Kidney (tissue), 22 donors: ENCODE measurements at places on chromosomes 7 and 10. TPM values are rescaled to one million over a fixed set of nuclear protein-coding genes. Genes with fewer than 3 reads are reported as not detected.

Gene CREM
- 41.3 TPM for total RNA-seq

- H3K27ac ChIP-seq, result no peak overlapping the region
- DNase-seq, result no peak
- no peaks in the 10 kb centered on the region for H3K36me3 ChIP-seq
- H3K4me3 ChIP-seq, result no peak overlapping the region
Observed at GRCh38 chr7:49327155-49327554, 402.8 kb downstream of the CDC14C start.

DNA sequence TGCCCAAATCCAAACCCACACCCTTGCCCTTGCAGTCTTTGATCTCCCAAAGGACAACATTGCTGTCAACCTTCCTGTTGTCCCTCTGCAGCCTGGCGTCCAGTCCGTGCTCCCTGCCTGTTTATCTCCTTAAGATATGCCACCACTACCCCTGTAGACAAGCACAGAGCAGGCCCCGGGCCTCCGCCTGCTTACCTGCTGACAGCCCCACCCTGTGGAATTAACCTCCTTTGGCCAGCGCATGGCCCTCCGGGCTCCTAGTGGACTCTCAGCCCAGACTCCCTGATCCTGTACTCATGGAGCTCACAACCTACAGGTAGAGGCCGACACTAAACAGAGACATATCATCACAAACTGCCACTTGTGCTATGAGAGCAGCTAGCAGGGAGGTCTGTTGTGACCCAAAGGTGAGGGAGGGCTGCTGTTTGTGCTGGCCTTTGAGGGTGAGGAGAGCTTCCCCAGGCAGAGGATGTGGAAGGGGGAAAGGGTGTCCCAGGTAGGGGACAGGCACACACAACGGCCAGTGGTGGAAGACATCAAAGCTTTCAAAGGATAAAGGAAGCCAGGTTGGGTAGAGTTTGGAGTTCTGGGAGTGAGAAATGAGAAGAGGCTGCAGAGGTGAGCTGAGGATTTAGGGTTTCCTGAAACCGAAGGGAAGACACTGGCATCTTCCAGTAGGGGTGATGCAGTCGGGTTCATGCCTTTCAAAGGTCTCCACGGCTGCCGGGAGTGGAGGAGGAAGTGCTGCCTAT lies 174.5 kb upstream of the ZMIZ1 start:
- no peaks in the 10 kb centered on the region for H3K36me3 ChIP-seq
- H3K4me1 ChIP-seq, result no peaks in the 10 kb centered on the region
- H3K27ac ChIP-seq, result no peak overlapping the region
- no peak overlapping the region for H3K4me3 ChIP-seq
- no peak for DNase-seq
- H3K27me3 ChIP-seq, result no peaks in the 10 kb centered on the region

DNA sequence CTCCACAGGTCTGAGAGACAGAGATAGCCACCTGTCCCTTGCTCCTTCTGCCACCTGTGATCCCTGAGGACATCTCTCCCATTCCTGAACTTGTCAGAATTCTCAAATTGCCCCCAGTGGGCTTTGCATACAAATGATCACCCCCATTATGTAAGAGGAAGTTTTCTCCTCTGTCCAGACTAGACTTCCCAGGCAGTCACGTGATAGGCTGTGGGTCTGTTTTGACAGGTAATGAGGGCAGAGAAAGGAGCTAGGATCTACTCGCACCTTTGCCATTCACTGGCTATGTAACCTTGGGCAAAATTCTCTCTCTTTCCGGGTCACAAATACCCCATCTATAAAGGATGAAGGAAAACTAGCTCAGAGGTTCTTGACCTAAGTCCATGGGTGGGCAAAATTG lies 21.4 kb upstream of the TM9SF3 start:
- H3K36me3 ChIP-seq, result no peaks in the 10 kb centered on the region
- no peak overlapping the region for H3K27ac ChIP-seq
- no peak for DNase-seq
- H3K27me3 ChIP-seq, result no peaks in the 10 kb centered on the region
- H3K4me1 ChIP-seq, result no peaks in the 10 kb centered on the region

DNA sequence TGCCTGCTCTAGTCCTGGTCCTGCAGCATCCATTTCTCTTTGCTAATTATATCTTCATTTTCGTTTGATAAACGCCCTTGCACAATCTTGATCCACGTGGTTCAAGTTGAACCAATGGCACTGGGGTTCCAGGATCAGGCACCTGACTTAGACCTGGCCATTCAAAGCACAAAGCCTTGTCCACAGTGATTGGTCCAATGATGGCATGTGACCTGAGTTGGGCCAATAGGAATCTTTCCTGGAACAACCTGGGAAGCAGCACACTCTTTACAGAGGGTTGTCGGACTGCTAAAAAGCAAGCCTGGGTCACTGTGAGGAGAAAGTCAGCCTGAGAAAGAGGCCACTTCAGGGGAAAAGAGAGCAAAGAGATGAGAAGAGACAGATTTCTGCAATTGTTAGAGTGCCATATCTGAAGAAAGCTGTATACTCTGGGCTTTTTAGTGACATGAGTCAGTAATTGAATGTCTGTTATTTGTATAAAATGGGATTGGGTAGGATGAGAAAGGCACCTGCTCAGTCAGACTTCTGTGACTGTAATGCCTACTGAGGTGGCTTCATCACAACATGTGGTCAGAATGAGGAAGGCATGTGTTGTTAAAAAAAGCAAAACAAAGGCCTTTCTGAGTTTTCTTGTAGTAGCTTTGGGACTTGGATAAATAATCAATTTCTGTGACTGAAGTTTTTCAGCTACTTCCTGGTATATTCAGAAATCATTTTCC lies 4.4 kb upstream of the STEAP4 start:
- H3K27me3 ChIP-seq, result no peaks in the 10 kb centered on the region
- no peak for DNase-seq
- no peaks in the 10 kb centered on the region for H3K36me3 ChIP-seq
- no peaks in the 10 kb centered on the region for H3K4me1 ChIP-seq

- no peak overlapping the region for H3K27ac ChIP-seq
- H3K27me3 ChIP-seq, result no peaks in the 10 kb centered on the region
- no peaks in the 10 kb centered on the region for H3K4me1 ChIP-seq
- DNase-seq, result peak; percentile 46
Observed at GRCh38 chr7:38629651-38630510, 1.3 kb downstream of the AMPH start.

GRCh38 chr7:38756521-38756920 lies 125.3 kb upstream of the AMPH start:
- H3K4me3 ChIP-seq, result no peak overlapping the region
- H3K36me3 ChIP-seq, result peaks cover 14% of the 10 kb centered on the region
- no peak overlapping the region for H3K27ac ChIP-seq
